ENCODE measurements at places on chromosomes 3 and 15. TPM values are rescaled to one million over a fixed set of nuclear protein-coding genes. Genes with fewer than 3 reads are reported as not detected.

TMCO5A gene
- polyA plus RNA-seq: not detected

COL6A6 gene
- polyA plus RNA-seq: 121 TPM

SLC27A2 gene
- polyA plus RNA-seq: 0.33 TPM

SRPRB gene
- polyA plus RNA-seq: 34.1 TPM

UACA gene
- 150 TPM for polyA plus RNA-seq

NBEAL2 gene
- polyA plus RNA-seq: 8.7 TPM

LRTM1 gene
- 44.6 TPM for polyA plus RNA-seq

SLC6A1 gene
- 1.5 TPM for polyA plus RNA-seq

LYSMD2 gene
- not detected for polyA plus RNA-seq

CHRM5 gene
- 0.17 TPM for polyA plus RNA-seq

DNA sequence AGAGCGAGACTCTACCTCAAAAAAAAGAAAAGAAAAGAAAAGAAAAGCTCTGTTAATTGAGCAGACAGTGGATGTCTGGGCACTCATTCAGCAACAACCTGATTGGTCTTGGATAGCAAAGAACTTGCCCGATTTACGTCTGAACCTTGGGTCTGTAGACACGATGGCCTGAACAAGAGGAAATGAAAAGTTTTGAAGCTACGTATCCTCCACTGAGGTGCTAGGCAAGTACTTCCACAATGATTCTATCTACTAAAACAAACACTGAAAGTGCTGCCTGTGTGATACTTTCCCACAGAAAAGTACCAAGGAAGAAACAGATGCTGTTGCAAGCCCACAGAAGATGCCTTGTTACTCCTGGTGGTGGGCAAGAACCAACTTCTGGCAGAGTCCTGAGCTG lies 21.8 kb upstream of the MUSTN1 start:
- DNase-seq: no peak

- no peak for DNase-seq
These were observed 6.3 kb downstream of the GORASP1 start for GRCh38 chr3:39101022-39101689.

DNA sequence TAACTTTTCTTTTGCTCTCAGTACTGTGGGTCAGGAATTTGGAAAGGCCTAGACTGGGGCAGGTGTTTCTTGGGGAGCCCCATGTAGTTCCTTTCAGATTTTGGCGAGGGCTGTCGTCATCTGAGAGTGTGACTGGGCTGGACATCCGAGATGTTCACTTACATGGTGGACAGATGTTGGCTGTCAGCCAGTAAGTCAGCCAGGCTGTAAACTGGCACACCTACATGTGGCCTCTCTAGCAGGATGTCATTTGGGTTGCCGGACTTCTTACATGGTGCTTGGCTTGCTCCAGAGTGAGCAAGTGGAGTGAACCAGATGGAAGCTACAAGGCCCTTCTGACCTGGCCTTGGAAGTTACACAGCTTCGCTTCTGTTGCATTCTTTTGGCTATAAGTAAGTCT lies 20.7 kb downstream of the TATDN2 start:
- DNase-seq: no peak

- DNase-seq: no peak
These were observed 692.7 kb upstream of the GRM7 start for GRCh38 chr3:6168256-6168655.

- no peak for DNase-seq
These were observed 199.1 kb upstream of the AZI2 start for GRCh38 chr3:28547677-28548076.

- DNase-seq: peak; percentile 46
These were observed 481.9 kb downstream of the FOXP1 start for GRCh38 chr3:71101626-71102025.

GRCh38 chr15:50425219-50425618 lies 1.0 kb downstream of the USP8 start:
- no peak for DNase-seq

DNA sequence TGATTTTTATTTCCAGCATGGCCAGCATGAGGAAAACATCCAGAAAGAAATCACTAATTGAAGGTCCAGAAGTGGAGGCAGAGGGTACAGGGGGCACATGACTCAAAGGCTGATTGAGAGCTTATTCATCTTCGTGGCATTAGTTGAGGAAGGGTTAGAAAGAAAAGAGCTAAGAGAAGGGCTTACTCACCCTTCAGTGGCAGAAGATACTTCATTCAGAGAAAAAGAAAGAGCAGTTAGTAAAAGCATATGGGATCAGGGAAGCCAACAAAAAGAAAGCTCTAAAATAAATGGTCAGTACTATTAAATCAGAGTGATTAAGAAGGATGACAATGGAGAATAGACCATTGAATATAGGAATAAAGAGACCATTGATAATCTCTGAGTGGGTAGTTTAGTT lies 25.2 kb downstream of the GAP43 start:
- no peak for DNase-seq

GRCh38 chr15:85889956-85890619 lies 95.4 kb upstream of the KLHL25 start:
- no peak for DNase-seq

- peak; percentile 41 for DNase-seq
These were observed 413.9 kb downstream of the EPHA3 start for GRCh38 chr3:89521328-89521727.

DNA sequence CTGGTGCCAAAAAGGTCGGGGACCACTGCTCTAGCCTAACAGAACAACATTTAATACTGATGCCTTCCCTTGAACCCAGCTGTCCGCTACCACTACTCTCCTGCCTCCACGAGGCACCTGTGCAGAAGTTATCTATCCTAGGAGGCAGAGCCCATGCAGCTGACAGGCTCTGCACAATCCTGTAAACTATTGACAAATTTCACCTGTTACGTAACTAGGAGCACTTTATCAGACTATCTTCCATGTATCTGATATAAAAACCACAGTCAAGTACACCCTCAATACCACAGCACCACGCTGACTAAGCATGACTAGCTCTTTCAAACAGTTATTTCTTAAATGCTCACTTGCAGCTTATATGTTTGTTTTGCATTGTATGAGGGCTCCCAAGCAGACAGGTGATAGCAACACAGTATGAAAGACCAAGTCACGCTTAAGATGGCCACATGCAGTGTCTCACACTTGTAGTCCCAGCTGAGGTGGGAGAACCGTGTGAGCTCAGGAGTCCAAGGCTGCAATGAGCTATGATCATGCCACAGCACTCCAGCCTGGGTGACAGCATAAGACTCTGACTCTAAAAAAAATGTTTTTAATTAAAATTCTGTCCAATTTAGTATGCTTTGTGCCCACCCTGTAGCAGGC lies 4.5 kb upstream of the IL17RC start:
- DNase-seq: no peak

DNA sequence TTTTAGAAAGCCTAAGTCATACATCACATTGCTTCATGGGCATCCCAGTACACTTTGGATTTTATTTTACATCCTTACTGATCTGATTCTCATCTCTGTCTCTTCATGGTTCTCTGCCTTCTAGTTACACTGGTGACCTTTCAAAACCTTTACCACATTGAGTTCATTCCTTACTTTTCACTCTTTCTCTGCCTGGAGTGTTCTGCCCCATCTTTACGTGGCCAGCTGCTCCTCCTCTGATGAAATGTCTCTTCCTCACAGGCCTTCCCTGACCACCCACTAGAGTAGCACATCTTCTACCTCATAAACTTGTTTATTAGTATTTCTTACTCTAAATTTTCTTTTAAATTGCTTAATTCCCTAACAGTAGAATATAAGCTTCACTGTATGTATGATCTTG lies 17.7 kb downstream of the CTNNB1 start:
- no peak for DNase-seq

DNA sequence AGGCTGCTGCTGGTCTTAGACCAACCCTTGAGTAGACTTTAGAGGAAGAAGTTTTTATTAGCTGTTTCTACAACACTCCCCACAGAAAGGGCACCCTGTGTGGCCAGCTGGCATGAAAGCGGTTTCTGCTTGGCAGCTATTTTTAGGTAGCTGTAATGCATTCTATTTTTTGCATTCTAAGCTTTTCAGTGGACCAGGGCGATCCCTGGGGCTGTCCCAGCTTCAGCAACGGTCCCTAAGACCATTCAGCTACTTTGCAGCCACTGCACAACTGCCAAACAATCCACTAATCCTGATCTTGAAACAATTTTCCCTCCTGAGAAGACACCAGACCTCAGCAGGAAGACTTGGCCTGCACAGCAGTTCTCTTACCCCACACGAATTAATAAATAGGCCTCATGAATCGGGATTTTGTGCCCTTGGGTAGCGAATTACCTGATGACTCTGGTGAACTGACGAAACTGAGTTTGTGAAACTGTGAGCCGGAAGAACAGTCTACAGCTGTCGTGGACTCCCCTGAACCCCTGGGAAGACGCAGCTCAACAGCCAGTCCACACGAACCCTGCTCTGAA lies 14.6 kb upstream of the TFRC start:
- peak; percentile 27 for DNase-seq

All from muscle of arm (tissue), 14 donors.